ENCODE measurements at places on chromosomes 16 and 17.

DNA sequence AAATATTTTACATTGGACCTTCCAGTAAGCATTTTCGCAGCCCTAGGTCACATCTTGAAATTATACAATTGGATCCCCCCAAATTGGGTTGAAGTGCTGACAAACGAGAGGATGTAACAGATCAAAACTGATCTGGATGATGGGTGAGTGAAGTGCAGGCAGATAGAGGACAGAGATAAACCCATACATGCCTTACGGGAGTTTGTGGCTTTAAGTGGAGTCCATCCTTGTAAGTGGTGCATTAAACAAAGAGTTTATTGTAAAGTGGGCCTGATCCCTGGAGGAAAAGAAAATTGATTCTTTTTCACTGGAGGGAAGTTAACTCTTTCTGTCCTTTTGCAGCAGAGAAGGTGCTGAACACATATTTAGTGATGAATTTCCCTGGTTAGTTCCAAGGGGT is 39.0 kb upstream of the KCNJ2 start:
- DNase-seq = no peak
- H3K4me1 ChIP-seq = no peaks in the 10 kb centered on the region
- no peaks in the 10 kb centered on the region for H3K27me3 ChIP-seq
- no peaks in the 10 kb centered on the region for H3K36me3 ChIP-seq
- no peak overlapping the region for H3K4me3 ChIP-seq

- no peak overlapping the region for H3K27ac ChIP-seq
- no peaks in the 10 kb centered on the region for H3K27me3 ChIP-seq
- no peak for DNase-seq
These were observed 81.2 kb downstream of the TIMM22 start for GRCh38 chr17:1077986-1078711.

DNA sequence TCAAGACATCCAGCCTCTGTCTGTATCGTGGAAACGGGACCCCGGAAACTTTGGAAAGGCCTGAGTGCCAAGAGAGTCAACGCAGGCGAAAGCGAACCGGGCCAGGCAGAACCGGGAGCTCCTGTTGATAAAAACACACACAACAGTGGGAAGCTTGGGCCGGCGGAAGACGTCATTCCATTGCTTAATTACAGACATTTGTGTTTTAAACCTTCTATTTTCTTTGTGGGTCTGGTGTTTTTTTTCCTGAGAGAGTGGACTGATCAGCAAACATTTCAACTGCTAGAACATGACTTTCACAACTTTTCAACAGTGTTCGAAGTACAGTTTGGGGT is 878 bp upstream of the RNF157 start:
- no peak for DNase-seq
- H3K4me1 ChIP-seq = peaks cover 5% of the 10 kb centered on the region
- H3K27me3 ChIP-seq = no peaks in the 10 kb centered on the region
- H3K4me3 ChIP-seq = peak overlapping the region; percentile 74
- no peak overlapping the region for H3K27ac ChIP-seq

DNA sequence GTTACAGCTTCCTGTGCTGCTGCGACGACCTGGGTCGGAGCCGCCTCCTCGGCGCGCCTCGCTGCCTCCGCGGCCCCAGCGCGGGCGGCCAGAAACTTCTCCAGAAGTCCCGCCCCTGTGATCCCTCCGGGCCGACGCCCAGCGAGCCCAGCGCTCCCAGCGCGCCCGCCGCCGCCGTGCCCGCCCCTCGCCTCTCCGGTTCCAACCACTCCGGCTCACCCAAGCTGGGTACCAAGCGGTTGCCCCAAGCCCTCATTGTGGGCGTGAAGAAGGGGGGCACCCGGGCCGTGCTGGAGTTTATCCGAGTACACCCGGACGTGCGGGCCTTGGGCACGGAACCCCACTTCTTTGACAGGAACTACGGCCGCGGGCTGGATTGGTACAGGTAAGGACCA is 746 bp downstream of the HS3ST2 start:
- no peaks in the 10 kb centered on the region for H3K36me3 ChIP-seq
- no peak overlapping the region for H3K4me3 ChIP-seq
- peaks cover 35% of the 10 kb centered on the region for H3K27me3 ChIP-seq
- no peaks in the 10 kb centered on the region for H3K4me1 ChIP-seq
- no peak overlapping the region for H3K27ac ChIP-seq

DNA sequence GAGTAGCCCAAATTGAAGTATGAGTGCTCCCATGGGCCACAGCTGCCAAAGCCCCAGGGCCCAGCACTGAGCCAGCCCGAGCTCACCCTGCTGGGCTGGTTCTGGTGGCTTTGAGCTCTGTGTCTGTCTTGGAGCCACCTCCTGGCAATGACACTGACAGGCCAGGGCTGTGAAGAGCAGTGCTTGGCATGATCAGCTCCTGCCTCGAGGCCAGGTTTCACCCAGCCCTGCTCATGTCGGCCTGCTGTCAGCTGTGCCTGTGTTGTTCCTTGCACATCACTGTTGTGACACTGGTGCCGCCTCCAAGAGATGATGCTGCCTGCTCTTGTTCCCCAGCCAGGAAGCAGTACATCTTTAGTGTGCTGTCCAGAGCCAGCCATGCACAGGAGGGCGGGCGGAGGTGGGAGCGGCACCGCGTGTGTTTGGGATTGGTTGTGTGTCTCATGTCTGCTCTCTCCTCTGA is 26.0 kb downstream of the PLD6 start:
- no peak overlapping the region for H3K4me3 ChIP-seq
- no peak for DNase-seq
- H3K27me3 ChIP-seq = no peaks in the 10 kb centered on the region
- no peak overlapping the region for H3K27ac ChIP-seq

- no peak overlapping the region for H3K4me3 ChIP-seq
- H3K36me3 ChIP-seq = no peaks in the 10 kb centered on the region
- peaks cover 8% of the 10 kb centered on the region for H3K4me1 ChIP-seq
These were observed 84.7 kb upstream of the ELAC2 start for GRCh38 chr17:13102477-13102876.

- no peaks in the 10 kb centered on the region for H3K27me3 ChIP-seq
- DNase-seq = no peak
- H3K27ac ChIP-seq = no peak overlapping the region
- H3K4me3 ChIP-seq = no peak overlapping the region
These were observed 137.9 kb upstream of the ZKSCAN2 start for GRCh38 chr16:25395528-25395927.

- no peak for DNase-seq
- H3K4me1 ChIP-seq = peaks cover 9% of the 10 kb centered on the region
- peak overlapping the region; percentile 67 for H3K27ac ChIP-seq
- H3K36me3 ChIP-seq = peaks cover 34% of the 10 kb centered on the region
- H3K27me3 ChIP-seq = no peaks in the 10 kb centered on the region
- H3K4me3 ChIP-seq = peak overlapping the region; percentile 92
These were observed 525 bp downstream of the JPT1 start for GRCh38 chr17:75153780-75154194.

DNA sequence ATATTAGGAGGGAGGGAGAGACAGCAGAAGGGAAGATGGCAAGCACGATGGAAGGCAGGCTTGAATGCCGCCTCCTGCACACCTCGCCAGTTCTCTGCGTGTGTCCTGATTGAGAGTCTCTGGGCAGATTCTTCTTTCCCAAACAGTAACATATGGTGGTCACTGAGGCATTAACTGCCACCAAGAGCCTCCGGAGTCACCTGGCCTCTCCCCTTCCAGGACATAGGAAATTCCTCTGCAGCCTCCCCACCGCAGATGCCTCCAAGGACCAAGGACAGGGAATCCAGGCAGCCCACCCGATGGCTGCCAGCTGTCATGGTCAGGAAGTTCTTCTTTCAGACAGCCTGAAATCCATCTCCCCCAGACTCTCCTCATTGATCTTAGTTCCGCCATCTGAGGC is 149.3 kb downstream of the ENGASE start:
- H3K4me3 ChIP-seq = no peak overlapping the region
- no peaks in the 10 kb centered on the region for H3K36me3 ChIP-seq
- no peak for DNase-seq
- peaks cover 25% of the 10 kb centered on the region for H3K4me1 ChIP-seq

DNA sequence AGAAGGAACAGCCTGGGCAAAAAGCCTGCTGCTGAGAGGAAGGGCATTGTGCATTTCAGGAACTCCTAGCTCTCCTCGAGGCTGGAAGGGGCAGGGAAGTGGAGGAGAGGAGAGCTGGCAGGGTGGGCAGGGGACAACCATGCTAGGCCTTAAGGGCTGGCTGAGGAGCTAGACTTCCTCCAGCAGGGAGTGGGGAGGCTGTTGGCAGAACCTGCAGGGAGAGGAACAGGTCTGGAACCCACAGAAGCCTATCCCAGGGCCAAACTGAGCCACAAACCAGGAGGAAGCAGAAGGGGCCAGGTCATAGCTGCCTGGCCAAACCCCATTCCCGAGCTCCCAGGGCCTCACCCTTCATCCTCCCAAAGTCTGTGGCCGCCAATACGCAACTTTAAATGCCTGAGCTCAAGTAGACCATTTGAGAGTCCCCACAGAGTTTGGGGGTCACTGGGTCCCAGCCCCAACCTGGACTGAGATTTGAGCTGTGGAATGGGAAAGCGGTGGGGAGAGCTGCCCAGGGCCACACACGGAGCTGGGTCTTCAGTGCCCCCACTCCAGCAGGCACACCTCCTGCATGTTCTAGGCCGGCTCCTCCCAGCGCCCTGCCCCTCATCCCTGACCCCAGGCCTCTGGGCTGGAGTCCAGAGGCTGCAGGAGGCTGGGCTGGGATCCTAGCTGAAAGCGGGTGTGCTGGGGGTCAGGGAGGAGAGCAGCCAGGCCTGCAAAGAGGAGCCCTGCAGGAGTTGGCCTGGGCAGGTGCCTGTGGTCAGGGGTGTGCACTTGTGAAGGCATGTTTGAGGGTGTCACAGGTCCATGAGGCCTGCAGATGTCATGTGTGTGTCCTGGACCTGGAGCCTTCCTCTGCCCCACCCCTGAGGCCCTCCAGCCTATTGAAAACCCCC is 4.5 kb downstream of the CDH5 start:
- H3K4me3 ChIP-seq = no peak overlapping the region
- H3K27me3 ChIP-seq = no peaks in the 10 kb centered on the region
- H3K4me1 ChIP-seq = peaks cover 13% of the 10 kb centered on the region
- no peak for DNase-seq
- H3K27ac ChIP-seq = no peak overlapping the region
- H3K36me3 ChIP-seq = no peaks in the 10 kb centered on the region

DNA sequence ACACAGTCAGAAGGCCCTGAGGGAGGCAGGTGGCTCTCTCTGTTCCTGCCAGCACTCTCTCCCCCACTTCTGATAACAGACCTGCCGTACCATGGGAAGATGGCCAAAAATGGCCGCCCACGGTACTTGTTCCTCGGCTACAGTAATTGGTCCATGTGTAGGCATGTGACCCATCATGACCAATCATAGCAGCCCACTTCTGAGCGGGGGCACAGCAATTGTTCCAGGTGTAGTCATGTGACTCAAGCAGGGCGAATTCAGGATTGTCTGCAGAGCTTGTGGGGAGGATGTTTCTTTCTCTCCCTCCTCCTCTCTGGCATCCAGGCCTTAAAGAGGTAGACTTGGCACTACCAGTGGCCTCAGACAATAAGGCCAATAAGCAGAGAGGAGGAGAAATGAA is 250.4 kb downstream of the MRTFB start:
- H3K27me3 ChIP-seq = no peaks in the 10 kb centered on the region
- no peak for DNase-seq
- no peaks in the 10 kb centered on the region for H3K36me3 ChIP-seq
- H3K4me1 ChIP-seq = no peaks in the 10 kb centered on the region
- no peak overlapping the region for H3K4me3 ChIP-seq

GRCh38 chr17:40542558-40543411 is 22.5 kb downstream of the CCR7 start:
- H3K4me1 ChIP-seq = peaks cover 33% of the 10 kb centered on the region
- no peak overlapping the region for H3K4me3 ChIP-seq
- H3K27ac ChIP-seq = no peak overlapping the region
- H3K27me3 ChIP-seq = no peaks in the 10 kb centered on the region

DNA sequence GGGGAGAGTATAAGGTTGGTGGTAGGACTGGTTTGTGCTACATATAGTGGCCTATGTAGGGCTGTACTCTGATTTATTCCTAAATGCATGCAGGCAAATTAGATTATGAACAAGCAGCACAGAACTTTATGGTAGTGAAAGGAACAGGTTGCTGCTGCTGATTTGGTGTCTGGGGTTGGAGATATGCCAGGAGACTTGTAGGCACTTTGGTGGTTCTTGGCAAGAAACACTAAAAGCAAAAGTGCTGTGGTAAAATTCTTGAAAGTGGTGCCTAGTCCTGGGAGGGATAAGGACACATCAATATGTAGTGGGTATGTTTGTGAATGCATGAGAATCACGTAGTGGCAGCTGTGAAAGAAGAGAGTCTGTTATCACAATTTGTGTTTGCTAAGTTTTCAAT is 2126.0 kb downstream of the TP53TG3F start:
- H3K27ac ChIP-seq = no peak overlapping the region
- no peaks in the 10 kb centered on the region for H3K27me3 ChIP-seq
- no peak for DNase-seq
- no peaks in the 10 kb centered on the region for H3K4me1 ChIP-seq

GRCh38 chr16:69349536-69349935 is 2.0 kb downstream of the TMED6 start:
- no peaks in the 10 kb centered on the region for H3K27me3 ChIP-seq
- H3K36me3 ChIP-seq = no peaks in the 10 kb centered on the region
- H3K4me3 ChIP-seq = no peak overlapping the region
- no peaks in the 10 kb centered on the region for H3K4me1 ChIP-seq
- H3K27ac ChIP-seq = no peak overlapping the region
